ENCODE measurements at places on chromosomes 1 and 21.
A peak's percentile ranks its signal among the peaks of the same experiment; 100 is the strongest.

GRCh38 chr1:200458780-200459179 is 48.9 kb upstream of the ZNF281 start:
- DNase-seq, result no peak

DNA sequence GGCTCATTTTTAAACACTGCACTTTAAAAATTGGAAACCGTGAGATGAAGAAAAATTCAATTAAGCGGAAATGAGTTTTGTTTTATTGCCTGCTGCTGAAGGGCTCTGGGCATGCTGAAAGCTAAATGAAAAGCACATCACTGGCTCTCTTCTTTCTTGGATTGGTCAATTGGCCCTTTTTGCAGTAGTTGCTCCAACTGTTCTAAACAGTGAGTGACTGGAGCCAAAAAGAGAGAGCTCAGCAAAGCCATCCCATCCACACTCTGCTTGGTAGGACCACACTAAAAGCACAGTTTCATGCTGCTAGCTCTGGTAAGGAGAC is 48.1 kb downstream of the LHX4 start:
- no peak for DNase-seq

- no peak for DNase-seq
Observed at GRCh38 chr1:14140831-14141401, 440.9 kb downstream of the PRDM2 start.

- DNase-seq, result peak; percentile 38
Observed at GRCh38 chr1:25543425-25544242, at the start of gene LDLRAP1. Gene LDLRAP1, plus strand, starts transcription at chr1:25543606. Its CDS starts 93 bp downstream, at chr1:25543699.

DNA sequence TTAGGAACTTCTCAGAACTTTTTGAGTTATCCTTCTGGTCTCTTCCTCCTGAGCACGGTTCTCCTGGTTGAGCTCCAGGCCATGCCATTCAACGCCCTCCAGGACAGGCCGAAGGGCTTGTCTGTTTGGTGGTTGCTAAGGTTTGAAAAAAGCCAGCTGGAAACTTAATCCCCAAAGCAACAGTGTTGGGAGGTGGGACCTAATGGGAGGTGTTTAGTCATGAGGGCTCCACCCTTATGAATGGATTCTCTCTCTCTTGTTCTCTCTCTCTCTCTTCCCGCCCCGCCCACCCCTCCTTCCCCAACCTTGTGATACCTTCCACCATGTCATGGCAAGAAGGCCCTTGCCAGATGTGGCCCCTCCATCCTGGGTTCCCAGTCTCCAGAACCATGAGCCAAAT is 829 bp downstream of the KCNE1 start:
- no peak for DNase-seq

DNA sequence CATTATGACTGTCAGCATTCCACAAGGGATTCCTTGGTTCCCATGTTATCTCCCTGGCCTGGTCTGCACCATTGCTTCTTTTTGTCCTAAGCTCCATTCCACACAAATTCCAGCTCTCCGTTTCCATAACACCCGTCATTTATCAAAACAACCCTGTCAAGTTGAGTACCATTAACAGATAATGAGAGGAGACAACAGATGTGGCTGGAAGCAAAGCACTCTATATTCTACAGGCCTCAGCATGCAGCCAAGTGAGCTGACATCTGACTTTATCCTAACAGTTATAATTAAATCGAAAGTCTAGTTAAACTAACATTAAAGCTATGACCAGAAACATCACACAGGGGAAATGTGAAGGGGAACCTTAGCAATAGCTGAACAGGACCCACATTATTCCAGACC is 110.4 kb downstream of the RERE start:
- no peak for DNase-seq

GRCh38 chr1:60245324-60245723 is 171.8 kb upstream of the C1orf87 start:
- DNase-seq, result no peak

DNA sequence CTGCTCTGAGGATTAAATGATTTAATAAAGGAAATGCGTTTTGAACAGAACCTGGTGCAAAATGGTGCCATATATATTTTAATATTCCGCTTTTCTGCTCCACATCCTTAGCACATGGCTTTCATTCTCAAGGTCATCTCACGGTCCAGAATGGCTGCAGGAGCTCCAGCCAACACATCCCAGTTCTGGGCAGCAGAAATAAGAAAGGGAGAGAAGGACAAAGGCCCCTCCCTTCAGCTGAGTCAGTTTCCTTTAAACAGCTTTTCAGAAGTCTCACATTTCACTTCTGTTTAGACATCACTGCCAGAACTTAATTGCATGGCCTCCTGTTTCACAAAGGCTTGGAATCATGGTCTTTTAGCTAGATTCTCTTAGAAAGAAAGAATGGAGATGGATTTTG is 75.2 kb upstream of the LRRN2 start:
- no peak for DNase-seq

- no peak for DNase-seq
Observed at GRCh38 chr1:242185731-242186130, 186.8 kb upstream of the MAP1LC3C start.

- DNase-seq, result no peak
Observed at GRCh38 chr1:184545601-184546000, 158.8 kb downstream of the C1orf21 start.

GRCh38 chr1:61452176-61453035 is 272.5 kb downstream of the TM2D1 start:
- DNase-seq, result no peak

DNA sequence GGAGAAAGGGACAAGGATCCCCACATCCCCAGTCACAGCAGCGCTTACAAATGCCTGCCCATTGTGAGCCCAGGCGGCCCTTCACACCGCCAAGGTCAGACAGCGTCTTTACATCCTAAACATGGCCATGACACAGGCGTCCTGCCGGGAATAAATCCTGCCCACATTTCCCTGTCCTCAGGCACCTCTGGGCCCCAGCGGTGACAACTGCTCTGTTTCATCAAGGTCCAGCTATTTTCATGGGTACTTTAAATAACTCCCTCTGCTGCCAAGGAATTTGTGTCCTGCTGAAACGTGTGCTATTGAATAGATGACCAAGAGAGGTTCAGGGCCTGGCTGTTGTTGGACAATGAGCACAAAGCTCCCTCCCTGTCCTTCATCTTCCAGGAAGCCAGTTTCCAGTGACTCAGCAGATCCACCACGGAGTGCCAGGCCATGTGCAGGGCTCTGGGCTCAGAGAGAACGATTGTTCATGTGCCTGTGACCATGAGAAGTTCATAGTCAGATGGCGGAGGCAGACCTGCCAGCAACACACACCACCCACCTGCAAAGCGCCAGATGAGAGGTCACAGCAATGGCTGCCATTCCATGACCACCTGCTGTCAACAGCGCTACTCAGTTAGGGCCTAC is 195.8 kb downstream of the MATN1 start:
- DNase-seq, result no peak

- no peak for DNase-seq
Observed at GRCh38 chr1:66633159-66633558, 99.2 kb downstream of the SGIP1 start.

GRCh38 chr1:53799141-53799540 is 39.0 kb downstream of the NDC1 start:
- no peak for DNase-seq

DNA sequence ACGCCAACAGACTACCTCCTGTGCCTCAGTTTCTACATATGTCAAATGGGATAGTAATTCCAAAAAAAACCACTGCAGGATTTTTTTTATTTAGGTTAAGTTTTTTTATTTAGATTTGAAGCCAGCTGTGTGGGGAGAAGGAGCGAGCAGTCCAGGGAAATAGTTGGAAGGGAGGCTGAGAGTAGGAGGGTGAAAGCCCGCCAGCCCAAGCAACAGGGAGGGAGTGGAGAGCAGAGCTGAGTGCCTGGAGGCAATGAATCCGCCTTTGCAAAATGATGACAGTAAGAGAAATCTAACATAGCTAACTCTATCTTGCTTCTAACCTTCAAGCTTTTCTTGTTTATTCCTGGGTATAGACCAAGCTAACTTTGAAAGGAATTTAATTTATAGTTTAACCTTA is 15.6 kb upstream of the C1orf198 start:
- DNase-seq, result no peak

DNA sequence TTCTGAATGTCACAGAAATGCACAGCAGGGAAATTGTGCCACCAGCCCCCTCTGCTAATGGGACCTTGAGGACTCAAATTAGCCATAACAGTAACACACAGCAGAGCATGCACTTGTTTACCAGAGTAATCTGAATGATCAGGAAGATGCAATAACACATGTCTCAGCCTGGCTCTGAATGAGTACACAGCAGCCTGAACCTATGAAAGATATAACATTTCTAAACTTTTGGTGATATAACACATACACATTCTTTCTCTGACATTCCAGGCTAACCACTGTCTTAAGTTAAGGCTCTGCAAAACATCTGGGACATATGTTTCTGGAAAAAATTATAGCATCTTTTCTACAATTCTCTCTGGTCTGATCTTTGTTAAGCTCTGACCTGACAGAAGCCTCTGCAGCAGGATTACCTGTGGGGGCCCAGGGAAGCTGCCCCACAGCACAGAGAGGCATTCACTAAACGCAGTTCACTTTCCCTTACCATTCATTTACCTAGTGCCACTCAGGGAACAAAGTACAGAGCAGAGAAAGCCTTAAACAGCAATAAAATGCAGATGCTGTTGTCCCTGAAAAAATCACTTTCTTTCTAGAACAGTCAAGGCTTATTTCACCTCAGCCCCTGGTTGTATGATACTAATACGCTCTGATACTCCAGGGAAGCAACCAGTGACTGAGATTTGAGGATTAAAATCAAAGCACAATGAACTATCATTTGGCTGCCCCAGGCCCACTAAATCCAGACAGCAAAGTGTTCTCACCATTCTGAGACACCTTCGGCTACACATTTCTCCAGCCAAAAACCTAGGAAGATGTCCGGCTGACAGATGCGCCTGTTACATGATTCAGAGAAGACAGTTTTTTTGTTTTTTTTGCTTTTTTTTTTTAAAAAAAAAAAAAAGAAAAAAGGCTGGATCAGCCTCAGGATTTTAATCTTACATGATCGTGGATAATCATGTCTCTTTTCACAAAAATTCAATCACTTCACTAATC is 54.0 kb upstream of the CNN3 start:
- DNase-seq, result no peak

DNA sequence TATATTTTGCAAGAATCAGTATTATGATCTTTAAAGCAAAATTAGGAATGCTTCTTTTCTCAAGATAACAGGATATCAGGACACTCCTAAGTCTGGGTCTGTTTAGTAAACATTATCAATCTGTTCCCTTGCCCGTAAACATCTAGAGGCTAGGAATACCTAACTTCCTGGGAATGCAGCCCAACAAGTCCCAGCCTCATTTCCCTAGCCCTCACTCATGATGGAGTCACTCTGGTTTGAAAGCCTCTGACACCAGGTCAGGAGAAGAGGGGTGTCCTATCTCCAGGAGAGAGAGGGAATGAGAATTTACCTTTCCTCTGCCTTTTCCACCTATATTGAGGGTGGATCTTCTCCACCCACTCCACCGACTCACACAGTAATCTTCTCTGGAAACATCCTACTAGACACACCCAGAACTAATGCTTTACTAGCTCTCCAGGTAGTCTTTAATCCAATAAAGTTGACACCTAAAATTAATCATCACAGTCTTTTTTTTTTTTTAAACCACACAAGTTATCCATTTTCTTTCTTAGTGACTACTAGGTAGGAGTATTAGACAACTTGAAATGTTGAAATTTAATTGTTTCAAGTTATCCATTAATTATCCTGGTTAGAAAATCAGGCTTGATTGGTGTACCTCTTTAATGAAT is 659.3 kb downstream of the USP25 start:
- DNase-seq, result no peak

- no peak for DNase-seq
Observed at GRCh38 chr1:154453161-154453560, 48.0 kb downstream of the IL6R start.

DNA sequence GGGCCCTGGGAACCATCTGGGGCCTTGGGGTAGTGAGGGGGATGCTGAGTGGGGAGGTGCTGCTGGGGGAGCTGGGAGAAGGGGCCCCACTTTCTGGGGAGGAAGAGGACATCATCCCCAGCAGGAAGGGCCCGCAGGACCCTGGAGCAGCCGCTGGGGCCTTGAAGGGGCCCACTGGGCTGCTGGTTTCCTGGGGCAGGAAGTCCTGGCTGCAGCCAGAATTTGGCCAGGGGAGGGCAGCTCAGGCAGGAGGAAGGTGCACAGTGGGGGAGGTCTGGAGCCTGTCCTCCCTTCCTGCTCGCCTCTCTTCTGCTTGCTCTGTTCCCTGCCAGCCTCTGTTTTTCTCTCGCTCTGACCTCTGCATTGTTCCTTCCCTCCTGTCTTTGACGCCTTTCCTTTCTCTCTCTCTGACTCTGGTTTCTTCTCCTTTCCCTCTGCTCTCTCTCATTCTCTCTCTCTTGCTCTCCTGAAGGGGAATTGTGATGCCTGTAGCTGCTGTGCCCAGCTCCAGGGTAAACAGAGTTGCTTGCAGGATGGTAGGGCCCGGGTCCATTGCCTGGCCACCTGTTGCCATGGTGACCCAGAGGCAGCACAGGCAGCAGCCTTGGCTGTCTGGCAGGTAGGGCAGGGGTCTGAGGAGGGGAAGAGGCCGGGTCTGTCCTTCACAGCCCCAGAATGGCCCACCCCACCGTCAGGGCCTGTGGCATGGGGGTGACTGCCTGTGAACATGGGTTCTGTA is 23.9 kb downstream of the ACOT11 start:
- no peak for DNase-seq

GRCh38 chr1:224082146-224082545 is 31.8 kb upstream of the FBXO28 start:
- DNase-seq, result no peak

DNA sequence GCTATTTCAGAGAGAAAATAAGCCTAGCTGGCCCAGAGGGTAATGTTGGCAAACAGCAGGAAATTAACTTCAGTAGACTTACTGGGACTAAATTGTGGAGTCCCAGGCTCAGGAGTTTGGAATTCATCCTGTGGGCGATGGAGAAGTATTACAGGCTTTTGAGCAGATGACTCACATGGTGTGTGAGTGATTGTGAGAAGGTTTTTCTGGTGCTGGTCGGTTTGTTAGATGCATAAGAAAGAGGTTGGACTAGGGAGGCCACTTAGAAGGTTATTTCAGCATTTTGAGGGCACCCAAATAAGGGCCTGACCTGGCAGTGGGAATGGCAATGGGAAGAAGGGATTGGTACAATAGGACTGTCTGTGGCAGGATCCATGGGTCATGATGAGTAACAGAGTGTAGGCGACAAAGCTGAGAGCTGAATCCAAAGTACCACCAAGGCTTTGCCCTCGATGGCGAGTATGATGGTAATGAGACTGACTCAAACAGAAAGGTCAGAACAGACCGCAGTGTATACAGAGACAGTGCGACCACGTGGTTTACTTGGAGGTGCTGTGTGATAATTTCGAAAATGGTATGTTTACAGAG is 69.2 kb upstream of the KIF26B start:
- no peak for DNase-seq

GRCh38 chr1:183138301-183138700 is 47.8 kb upstream of the LAMC2 start:
- DNase-seq, result no peak

GRCh38 chr1:58367217-58367616 is 179.3 kb downstream of the OMA1 start:
- no peak for DNase-seq

GRCh38 chr1:222390181-222390580 is 157.7 kb downstream of the HHIPL2 start:
- DNase-seq, result no peak

GRCh38 chr1:204366759-204367158 is 7.0 kb upstream of the PLEKHA6 start:
- DNase-seq, result no peak

GRCh38 chr1:85708829-85709227 is 595 bp upstream of the ZNHIT6 start:
- no peak for DNase-seq
